ENCODE measurements at places on chromosomes 5 and 9.

DNA sequence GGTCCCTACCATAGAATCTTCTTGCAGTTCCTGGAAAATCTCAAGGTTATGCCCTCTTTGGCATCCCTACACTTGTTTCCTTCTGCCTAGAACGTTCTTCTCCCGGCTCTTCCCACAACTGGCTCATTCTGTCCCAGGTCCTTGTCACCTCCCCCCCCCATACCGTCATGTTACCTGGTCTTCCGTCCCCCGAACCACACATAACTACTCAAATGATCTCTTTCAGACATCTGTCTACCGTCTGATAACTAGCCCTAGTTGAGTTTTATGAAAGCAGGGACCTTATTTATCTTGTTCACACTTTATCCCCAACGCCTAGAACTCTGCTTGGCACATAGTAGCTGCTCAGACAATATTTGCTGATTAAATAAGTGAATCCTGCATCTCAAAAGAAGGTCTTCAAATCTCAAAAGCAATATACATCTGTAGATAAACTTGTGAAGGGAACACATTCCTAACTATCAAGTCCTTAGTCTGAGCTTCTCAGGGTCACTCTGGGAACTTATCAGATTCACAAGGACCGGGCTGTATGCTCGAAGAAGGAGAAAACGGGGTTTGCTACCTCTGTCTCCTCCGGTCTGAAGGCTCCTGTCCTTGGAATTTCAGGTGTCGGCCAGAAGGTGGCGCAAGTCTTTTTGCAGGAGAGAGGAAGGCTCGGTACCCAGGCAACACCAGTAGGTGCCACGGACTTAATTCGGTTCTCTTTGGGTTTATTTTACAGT lies 30.0 kb downstream of the LCP2 start:
- H3K36me3 ChIP-seq, result peaks cover 86% of the 10 kb centered on the region
- no peaks in the 10 kb centered on the region for H3K27me3 ChIP-seq
- peak overlapping the region; percentile 77 for H3K27ac ChIP-seq
- DNase-seq, result peak; percentile 93
- peak overlapping the region; percentile 73 for H3K4me3 ChIP-seq
- peaks cover 79% of the 10 kb centered on the region for H3K4me1 ChIP-seq

- no peak overlapping the region for H3K4me3 ChIP-seq
- no peaks in the 10 kb centered on the region for H3K36me3 ChIP-seq
- DNase-seq, result no peak
- H3K4me1 ChIP-seq, result no peaks in the 10 kb centered on the region
- no peak overlapping the region for H3K27ac ChIP-seq
- H3K27me3 ChIP-seq, result peaks cover 7% of the 10 kb centered on the region
These were observed 80.7 kb downstream of the VCAN start for GRCh38 chr5:83552275-83552674.

GRCh38 chr5:65209341-65209740 lies 272.4 kb downstream of the ADAMTS6 start:
- H3K4me3 ChIP-seq, result no peak overlapping the region
- H3K27ac ChIP-seq, result no peak overlapping the region
- peaks cover 4% of the 10 kb centered on the region for H3K27me3 ChIP-seq
- no peaks in the 10 kb centered on the region for H3K4me1 ChIP-seq

- H3K4me1 ChIP-seq, result peaks cover 25% of the 10 kb centered on the region
- H3K36me3 ChIP-seq, result peaks cover 16% of the 10 kb centered on the region
- peak overlapping the region; percentile 88 for H3K27ac ChIP-seq
- peak overlapping the region; percentile 70 for H3K4me3 ChIP-seq
- H3K27me3 ChIP-seq, result no peaks in the 10 kb centered on the region
These were observed 6.4 kb upstream of the FPGS start for GRCh38 chr9:127796225-127796813.

DNA sequence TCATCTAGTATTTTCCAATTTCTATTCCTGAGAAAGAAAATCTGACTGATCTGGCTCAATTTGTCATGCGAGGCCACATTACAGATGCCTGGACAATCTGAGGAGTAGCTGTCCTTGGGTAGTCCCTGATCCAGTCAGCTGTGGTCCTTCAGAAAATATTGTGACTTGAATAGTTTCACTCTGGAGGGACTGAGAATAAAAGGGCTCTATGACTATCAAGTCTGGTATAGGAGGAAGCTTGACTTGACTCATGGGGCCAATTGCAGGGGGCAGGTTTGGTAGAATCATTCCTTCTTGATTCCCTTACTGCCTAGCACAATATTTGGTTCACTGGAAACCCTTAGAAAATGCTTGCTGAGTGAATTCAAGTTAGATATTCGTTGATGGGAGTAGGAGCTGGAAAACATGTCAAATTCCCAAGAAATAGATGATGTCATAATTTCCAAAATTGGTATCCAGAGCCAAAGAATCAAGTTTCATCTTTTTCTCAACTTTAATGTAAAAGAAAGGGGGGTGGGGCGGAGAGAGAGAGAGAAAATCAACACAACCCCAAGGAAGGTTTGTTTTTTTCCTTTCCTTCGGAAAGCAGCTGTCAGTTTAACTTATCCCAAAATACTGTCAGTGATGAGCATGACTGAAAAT lies 32.4 kb upstream of the STX17 start:
- peaks cover 3% of the 10 kb centered on the region for H3K36me3 ChIP-seq
- H3K27ac ChIP-seq, result peak overlapping the region; percentile 88
- peaks cover 14% of the 10 kb centered on the region for H3K27me3 ChIP-seq
- DNase-seq, result no peak
- peaks cover 18% of the 10 kb centered on the region for H3K4me1 ChIP-seq

All from activated CD4-positive, alpha-beta T cell treated with anti-CD3 and anti-CD28 coated beads, Interleukin-2, amount 10 ng/mL, durations not matched to agents 24 days and 14 days (primary cell).